ENCODE measurements at places on chromosomes 4 and X.

- DNase-seq = no peak
These were observed 735.3 kb upstream of the TENM3 start for GRCh38 chr4:181507938-181508337.

DNA sequence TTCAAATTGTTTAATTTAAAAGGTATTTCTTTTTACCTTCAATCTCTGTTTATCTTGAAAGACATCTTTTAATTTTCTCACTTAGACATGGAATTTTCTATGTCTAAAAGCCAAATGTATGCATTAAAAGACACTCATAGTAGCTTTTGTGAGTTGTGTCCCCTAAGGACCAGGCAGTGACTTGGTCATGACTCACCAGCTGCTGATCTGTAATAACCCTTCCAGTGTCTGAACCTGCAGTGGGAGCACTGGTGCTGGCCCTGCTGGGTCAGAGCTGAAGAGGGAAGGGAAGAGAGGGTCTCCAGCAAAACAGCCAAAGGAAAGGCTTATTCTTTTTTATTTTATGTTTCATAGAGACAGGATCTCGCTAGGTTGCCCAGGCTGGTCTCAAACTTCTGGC lies 31.1 kb upstream of the SH3D19 start:
- no peak for DNase-seq

GRCh38 chr4:133014473-133015135 lies 134.5 kb upstream of the PCDH10 start:
- no peak for DNase-seq

- DNase-seq = no peak
These were observed 149.4 kb upstream of the KLF3 start for GRCh38 chr4:38514465-38515146.

- DNase-seq = no peak
These were observed 43.7 kb downstream of the UGT8 start for GRCh38 chr4:114642173-114642780.

DNA sequence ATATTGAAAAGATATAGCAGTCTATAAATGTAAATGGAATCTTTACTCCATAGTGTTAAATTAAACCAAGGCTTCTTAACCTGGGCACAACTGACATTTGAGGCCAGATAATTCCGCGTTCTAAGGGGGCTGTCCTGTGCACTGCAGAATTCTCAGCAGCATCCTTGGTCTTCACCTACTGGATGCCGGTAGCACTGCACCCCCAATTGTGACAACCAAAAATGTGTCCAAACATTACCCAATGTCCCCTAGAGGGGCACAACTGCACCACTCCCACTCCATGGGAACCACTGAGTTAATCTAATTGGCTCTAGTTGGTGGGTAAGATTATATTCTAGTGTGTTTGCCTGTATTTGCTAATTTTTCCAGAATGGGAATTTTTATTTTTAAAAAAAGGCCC lies 16.6 kb downstream of the AP1S2 start:
- no peak for DNase-seq

DNA sequence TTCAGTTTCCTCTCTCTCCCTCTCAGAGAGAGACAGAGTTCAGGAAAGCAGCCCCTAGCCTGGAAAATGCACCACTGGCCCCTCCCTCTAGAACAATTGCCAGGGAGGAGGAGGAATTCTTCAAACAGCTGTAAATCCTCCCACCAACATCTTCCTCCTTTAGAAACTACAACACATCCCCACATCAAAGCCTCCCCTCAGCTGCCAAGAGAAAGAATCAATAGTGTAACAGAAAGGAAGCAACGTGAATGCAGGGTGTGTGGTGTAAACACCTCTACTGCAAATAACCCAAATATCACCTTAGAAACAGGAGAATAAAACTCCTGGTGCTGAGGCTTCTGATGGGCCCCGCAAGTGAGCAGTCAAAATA lies 249.9 kb upstream of the GATB start:
- no peak for DNase-seq

DNA sequence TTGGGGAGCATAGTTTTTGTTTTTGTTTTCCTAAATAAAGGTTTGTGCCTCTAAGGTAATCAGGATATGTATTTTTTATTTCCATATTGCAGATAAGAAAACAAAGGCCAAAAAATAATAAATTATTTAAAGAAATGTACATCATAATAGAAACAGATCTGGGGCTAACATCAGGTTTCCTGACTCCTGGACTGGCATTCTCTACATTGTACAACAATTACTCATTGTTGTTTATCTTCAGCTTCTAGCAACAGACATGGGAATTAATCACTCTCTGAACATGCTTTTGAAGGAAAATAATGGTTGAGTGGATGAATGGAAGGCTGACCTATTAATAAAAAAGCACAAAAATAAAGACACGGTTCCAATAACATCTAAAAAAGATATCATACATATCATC lies 146.2 kb downstream of the KCNIP4 start:
- DNase-seq = no peak

DNA sequence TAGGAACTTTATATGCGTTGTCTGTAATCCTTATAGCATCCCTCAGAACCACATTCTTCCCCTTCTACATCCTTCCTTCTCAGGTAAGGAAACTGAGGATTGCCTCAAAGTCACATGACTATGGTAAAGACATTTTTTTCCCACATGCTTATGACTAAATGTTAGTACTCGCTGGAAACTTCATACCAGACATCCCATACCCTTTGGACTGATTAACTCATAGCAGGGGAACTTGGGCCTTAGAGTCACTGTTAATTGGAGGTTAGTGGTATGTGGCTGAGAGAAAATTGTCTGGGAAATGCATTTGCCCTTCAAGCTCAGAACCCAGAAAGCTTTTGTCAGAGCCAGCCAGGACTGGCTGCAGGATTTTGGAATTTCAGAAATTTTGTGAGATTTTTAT lies 155.0 kb downstream of the RELL1 start:
- DNase-seq = no peak

GRCh38 chr4:150938417-150938816 lies 76.7 kb downstream of the LRBA start:
- DNase-seq = no peak

GRCh38 chr4:176910646-176911045 lies 117.9 kb upstream of the VEGFC start:
- DNase-seq = no peak

- DNase-seq = no peak
These were observed 463.4 kb upstream of the GRID2 start for GRCh38 chr4:91840359-91840758.

DNA sequence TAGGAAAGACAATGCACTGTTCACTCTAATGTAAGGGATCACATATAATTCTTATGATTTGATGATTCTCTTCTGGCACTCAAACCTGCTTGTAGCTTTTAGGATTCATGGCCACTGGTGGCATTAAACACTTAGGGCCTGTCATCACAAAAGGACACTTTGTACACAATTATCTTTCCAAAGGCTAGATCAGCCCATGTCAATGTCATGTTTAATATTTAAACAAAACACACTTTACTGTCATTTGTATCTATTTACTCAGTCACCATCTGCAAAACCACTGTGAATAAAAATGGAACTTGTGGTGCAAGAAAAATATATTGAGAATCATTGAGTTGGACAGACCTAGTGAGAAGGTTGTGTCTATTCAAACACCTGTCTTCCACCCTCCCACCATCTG lies 83.6 kb upstream of the TTC29 start:
- no peak for DNase-seq

DNA sequence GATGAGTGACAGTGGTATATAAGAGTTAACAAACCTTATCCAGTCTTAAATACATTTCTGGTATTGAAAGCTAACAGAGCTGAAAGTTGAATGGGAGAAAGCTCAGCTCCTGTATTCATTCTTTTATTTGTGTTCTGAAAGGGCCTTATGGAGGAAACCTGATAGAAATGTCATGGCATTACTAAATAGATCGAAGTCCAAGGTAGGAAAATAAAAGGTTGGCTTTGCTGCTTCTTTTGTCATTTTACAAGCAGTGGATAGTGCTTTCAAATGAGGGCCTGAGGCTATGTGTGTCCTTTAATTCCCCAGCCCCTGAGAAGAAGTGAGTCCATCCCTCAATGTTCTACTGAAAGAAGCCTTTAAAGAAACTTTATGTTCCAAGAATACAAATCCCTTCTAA lies 974.3 kb upstream of the INTU start:
- no peak for DNase-seq

DNA sequence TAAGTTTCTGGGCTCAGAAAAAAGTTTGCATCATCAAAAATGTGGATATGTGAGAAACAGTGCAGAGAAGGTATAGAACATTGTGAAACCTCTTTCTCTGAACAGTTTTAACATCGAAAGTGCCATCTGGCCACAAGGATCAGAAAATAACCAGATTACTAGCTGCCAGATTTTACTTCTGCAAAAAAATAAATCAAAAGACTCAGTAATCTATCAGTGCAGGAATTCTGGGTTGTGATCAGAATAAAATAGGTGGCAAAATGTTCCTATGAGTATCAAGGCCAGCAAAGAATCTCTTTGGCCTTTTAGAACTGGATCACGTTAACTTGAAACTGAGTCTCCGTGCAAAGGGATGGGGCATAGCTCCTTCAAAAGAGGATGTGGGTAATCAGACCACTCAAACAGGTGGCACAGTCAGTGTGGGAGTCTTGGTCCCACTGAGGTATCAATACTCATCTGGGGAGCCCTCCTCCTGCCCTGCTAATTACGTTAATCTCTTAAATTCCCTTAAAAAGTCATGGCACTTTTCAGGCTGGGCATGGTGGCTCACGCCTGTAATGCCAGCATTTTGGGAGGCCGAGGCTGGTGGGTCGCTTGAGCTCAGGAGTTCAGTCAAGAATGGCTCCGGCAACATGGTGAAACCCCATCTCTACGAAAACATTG lies 26.7 kb upstream of the RBM47 start:
- DNase-seq = no peak

DNA sequence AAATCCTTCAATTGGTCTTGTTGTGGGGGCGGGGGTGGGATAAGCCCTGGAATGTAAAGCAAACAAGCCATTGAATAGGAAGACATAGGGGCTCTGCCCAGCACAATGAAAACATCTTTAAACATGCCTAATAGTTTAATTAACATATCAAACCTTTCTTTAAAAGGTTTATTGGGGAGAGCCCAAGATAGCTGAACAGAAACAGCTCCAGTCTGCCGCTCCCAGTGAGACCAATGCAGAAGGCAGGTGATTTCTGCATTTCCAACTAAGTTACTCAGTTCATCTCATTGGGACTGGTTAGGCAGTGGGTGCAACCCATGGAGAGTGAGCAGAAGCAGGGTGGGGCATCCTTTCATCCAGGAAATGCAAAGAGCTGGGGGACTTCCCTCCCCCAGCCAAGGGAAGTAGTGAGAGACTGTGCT lies 327.2 kb upstream of the CNKSR2 start:
- DNase-seq = no peak

DNA sequence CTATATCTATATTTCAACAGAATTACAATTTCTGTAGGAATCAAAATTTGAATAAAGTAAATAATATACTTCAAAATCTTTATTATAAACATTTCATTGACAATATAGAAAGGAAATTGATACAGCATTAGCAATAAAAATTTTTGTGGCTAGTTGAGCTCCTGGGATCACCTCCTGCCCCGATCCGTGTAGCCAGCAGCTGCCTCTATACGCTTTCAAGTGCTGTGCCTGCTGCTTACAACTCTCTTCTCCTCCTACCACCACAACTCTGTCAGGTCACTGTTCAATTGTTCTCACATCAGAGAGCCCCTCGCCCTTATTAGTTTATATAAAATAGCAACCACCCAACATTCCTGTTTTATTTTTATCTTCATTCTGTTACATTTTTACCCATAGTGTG lies 27.6 kb downstream of the INPP4B start:
- DNase-seq = no peak

- DNase-seq = no peak
These were observed 89.5 kb downstream of the JAKMIP1 start for GRCh38 chr4:6110681-6111353.

- no peak for DNase-seq
These were observed 70.2 kb downstream of the SUPT20HL2 start for GRCh38 chrX:24243692-24244091.

DNA sequence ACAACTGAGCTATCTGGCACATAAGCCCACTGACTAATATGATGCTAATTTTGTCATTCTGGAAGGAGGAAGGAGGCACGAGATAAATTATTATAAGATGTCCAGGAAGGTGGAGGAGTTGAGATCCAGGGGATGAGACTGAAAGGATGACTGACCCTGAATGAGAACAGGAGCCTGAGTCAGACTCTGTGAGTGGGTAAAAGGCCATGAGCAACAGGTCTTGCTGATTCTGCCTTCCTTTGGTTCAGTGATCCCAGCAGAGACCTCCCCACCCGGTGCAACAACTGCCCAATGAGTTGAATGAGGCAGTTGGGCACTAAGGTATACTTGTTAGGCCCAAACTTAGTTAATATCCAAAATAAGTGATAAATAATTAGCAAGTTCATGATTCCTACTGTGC lies 238.1 kb upstream of the GPC4 start:
- DNase-seq = no peak

GRCh38 chrX:63869506-63869905 lies 84.5 kb upstream of the ARHGEF9 start:
- DNase-seq = no peak

DNA sequence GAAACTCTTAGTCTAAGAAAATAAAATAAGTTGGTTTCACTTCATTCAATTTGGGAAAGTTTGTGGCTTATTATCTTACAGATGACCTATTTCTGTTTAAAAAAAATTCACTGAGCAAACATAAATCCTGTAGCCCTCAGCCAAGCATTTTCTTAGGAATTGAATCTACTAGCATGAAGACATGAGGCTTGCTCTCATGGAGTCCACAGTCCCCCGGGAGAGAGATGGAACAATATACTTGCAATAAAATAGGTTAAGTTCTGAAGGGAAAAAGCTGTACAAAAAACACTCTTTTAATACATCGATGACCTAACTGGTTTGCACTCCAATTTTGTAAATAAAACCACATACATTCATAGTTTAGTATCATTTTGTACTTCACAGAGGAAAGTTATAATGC lies 642.6 kb upstream of the FAM241A start:
- DNase-seq = no peak

- no peak for DNase-seq
These were observed 2.7 kb downstream of the SLC38A5 start for GRCh38 chrX:48467281-48467761.

DNA sequence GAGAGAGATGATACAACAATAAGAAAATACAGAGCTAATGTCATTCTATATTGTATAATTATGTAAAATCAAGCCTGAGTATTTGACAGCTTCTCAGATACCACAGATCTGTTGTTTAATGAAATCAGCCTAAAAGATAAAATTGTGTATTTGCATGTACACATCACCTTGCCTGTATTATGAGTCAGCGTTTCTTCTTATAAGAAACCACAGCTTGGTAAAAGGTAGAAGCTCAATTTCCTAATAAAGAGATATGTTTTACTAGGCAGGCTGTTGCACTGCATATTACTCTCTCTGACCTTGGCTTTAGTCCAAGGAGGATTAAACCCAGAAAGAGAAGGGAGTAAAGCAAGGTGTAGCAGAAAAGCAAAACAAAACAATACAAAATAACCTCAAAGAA lies 121.3 kb downstream of the PPARGC1A start:
- DNase-seq = no peak

DNA sequence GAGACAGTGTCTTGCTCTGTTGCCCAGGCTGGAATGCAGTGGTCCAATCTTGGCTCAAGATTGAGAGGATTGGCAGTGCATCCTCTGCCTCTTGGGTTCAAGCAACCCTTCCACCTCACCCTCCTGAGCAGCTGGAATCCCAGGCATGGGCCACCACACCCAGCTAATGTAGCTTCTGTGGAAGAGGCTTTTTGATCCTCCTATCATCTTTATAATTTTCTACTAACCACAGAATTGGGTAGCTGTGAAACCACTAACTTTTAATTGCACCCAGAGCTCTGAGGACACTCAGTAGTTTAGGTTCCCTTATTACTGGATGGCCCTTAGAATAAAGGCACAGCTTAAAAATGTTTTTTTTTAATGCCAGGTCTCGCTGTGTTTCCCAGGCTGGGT lies 8.9 kb upstream of the AGA start:
- no peak for DNase-seq
